ENCODE measurements at places on chromosomes 7 and 10.
A peak's percentile ranks its signal among the peaks of the same experiment; 100 is the strongest.

- no peaks in the 10 kb centered on the region for H3K4me1 ChIP-seq
- no peaks in the 10 kb centered on the region for H3K36me3 ChIP-seq
- H3K27ac ChIP-seq: no peak overlapping the region
- no peak overlapping the region for H3K4me3 ChIP-seq
Measured at GRCh38 chr7:85713171-85713570, 526.3 kb upstream of the SEMA3D start.

DNA sequence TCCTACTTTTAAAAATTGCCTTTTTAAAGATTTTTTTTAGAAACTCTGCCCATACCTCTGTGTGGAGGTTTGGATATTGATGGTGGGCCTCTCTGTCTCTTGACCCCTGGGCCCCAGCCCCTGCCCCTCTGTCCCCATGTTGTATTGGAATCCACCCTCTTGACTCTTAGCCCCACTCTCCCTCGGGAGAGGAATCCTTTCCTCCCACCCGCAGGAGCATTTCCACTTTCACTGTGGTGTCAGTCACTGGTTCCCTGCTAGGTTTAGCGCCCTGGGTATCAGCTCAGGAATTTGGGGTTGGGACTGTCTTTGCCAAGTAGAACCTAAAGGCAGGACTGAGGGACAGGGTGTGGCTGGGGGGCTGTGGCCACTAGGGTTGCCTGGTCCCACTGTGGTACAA lies 10.1 kb downstream of the PFKFB3 start:
- no peak for DNase-seq
- no peak overlapping the region for H3K4me3 ChIP-seq
- no peaks in the 10 kb centered on the region for H3K27me3 ChIP-seq
- H3K36me3 ChIP-seq: peaks cover 14% of the 10 kb centered on the region
- H3K27ac ChIP-seq: no peak overlapping the region

DNA sequence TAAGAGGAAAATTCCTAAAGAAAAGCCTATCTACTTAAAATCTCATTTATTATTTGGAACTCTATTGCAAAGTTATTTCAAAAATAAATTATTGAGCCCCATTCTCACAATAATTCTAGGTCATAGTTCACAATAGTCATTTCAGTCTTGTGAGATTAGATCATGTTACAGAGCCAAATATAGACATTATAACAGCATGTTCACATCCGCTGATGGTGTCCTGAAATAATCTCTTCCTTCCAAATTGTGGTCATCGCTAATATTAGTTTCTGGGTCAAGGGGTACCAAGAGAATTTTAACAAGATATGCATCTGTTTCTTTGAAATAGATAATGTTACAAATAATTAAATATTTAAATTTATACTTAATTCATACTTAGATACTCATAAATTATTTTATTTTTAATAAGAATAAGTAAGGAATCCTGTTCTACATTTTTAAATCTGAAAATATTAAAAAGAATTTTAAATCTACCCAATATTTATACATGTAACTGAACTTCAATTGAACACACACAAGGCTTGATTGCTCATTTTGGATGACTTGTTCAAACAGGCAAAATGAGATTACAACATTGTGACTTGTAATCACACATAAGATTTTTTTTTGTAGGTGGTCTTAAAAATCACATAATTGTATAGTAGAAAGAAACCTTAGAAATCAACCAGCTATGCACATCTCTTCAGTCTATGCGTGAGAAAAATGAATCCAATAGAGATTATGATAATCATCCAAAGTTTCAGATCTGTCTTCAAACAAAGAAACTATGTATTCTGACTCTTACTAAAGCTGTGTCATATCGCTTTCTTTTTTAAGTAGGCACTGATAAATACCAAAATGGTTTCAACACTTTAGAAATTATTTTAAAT lies 13.1 kb downstream of the GNAT3 start:
- H3K4me1 ChIP-seq: peaks cover 35% of the 10 kb centered on the region
- H3K4me3 ChIP-seq: no peak overlapping the region
- no peaks in the 10 kb centered on the region for H3K27me3 ChIP-seq
- peak overlapping the region; percentile 57 for H3K27ac ChIP-seq
- H3K36me3 ChIP-seq: no peaks in the 10 kb centered on the region
- DNase-seq: peak; percentile 22

- no peaks in the 10 kb centered on the region for H3K4me1 ChIP-seq
- DNase-seq: no peak
- H3K36me3 ChIP-seq: no peaks in the 10 kb centered on the region
- no peak overlapping the region for H3K27ac ChIP-seq
- no peaks in the 10 kb centered on the region for H3K27me3 ChIP-seq
Measured at GRCh38 chr7:132059141-132059540, 502.7 kb upstream of the PODXL start.

GRCh38 chr7:115106316-115106715 lies 184.4 kb downstream of the MDFIC start:
- no peaks in the 10 kb centered on the region for H3K4me1 ChIP-seq
- no peak for DNase-seq
- no peak overlapping the region for H3K27ac ChIP-seq

DNA sequence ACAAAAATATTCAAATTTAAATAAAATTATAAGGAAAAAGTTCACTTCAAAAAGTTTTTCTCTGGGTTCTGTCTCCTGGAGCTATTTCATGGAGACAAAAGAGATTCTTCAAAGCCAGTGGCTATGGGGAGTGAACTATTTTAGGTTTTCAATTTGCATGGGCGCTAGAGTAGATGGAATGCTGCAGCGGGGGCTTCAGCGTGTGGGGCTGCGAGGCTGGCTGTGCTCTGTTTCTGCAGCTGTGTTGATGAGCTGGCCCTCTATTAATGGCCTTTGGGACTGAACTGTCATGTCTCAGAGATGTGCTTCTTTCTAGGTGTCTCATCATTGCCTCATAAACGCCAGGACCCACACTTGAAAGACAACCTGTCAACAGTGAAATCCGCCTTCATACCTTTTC lies 108.4 kb upstream of the NPY start:
- no peaks in the 10 kb centered on the region for H3K27me3 ChIP-seq
- H3K4me1 ChIP-seq: no peaks in the 10 kb centered on the region
- no peak overlapping the region for H3K4me3 ChIP-seq
- DNase-seq: no peak
- H3K27ac ChIP-seq: no peak overlapping the region

- no peak overlapping the region for H3K4me3 ChIP-seq
- H3K27me3 ChIP-seq: no peaks in the 10 kb centered on the region
- H3K27ac ChIP-seq: no peak overlapping the region
- no peaks in the 10 kb centered on the region for H3K36me3 ChIP-seq
- no peak for DNase-seq
Measured at GRCh38 chr10:49123981-49124950, 8.9 kb upstream of the VSTM4 start.

GRCh38 chr7:11650030-11650429 lies 182.0 kb downstream of the THSD7A start:
- no peaks in the 10 kb centered on the region for H3K27me3 ChIP-seq
- no peak overlapping the region for H3K4me3 ChIP-seq
- H3K4me1 ChIP-seq: no peaks in the 10 kb centered on the region
- no peaks in the 10 kb centered on the region for H3K36me3 ChIP-seq
- DNase-seq: no peak

GRCh38 chr10:113899952-113900598 lies 45.6 kb downstream of the NHLRC2 start:
- DNase-seq: no peak
- peaks cover 1% of the 10 kb centered on the region for H3K4me1 ChIP-seq
- no peaks in the 10 kb centered on the region for H3K27me3 ChIP-seq
- no peak overlapping the region for H3K4me3 ChIP-seq
- H3K36me3 ChIP-seq: no peaks in the 10 kb centered on the region
- H3K27ac ChIP-seq: peak overlapping the region; percentile 0

DNA sequence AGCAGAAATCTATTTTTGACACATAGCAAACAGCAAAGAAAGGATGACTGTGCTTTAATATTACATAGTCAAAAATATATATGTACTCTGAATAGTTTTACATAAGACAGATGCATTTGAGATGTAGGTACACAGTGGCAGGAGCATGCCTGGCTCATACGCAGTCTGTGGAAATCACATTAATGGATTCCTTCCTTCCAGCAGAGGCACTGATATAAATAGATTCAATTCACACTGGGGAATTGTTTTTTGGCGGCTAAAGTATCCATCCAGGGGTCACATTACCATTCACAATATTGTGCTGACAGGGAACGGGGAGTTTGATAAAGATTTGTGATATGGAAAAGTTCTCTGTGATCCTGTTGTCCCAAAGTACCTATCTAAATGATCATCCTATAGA lies 72.5 kb upstream of the AGR3 start:
- H3K4me1 ChIP-seq: peaks cover 7% of the 10 kb centered on the region
- H3K27me3 ChIP-seq: no peaks in the 10 kb centered on the region
- H3K27ac ChIP-seq: no peak overlapping the region
- no peak overlapping the region for H3K4me3 ChIP-seq
- no peaks in the 10 kb centered on the region for H3K36me3 ChIP-seq
- no peak for DNase-seq

- H3K4me1 ChIP-seq: no peaks in the 10 kb centered on the region
- no peak overlapping the region for H3K4me3 ChIP-seq
- no peak overlapping the region for H3K27ac ChIP-seq
Measured at GRCh38 chr10:123252779-123253178, 98.6 kb downstream of the BUB3 start.

- H3K27me3 ChIP-seq: no peaks in the 10 kb centered on the region
- H3K4me3 ChIP-seq: no peak overlapping the region
- H3K36me3 ChIP-seq: no peaks in the 10 kb centered on the region
- H3K27ac ChIP-seq: no peak overlapping the region
- DNase-seq: no peak
Measured at GRCh38 chr7:85710960-85711359, 524.1 kb upstream of the SEMA3D start.

DNA sequence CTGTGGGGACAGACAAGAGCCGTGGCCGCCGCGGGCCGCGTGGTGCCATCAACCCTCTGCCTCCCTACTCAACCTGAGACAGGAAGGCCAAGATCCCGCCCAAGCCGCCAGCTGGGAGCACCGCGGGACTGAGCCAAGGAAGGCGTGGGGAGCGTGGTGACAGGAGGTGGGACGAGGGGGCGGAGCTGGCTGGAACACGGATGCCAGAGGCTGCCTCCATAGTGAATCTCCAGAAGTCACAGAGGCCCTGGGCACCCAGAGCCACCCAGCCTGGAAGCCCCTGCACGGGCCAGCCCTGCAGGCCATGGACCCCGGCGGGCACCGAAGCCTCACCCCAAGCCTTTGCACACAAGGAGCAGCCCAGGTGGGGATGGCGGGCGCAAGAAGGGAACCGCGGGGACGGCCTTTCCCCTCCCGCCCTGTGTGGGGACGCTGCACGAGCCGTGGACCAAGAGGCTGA lies 18.1 kb upstream of the DPYSL4 start:
- peak; percentile 11 for DNase-seq
- H3K27ac ChIP-seq: no peak overlapping the region
- peaks cover 2% of the 10 kb centered on the region for H3K4me1 ChIP-seq
- H3K4me3 ChIP-seq: no peak overlapping the region
- no peaks in the 10 kb centered on the region for H3K27me3 ChIP-seq
- H3K36me3 ChIP-seq: no peaks in the 10 kb centered on the region

- no peak overlapping the region for H3K4me3 ChIP-seq
- H3K27ac ChIP-seq: no peak overlapping the region
- no peaks in the 10 kb centered on the region for H3K4me1 ChIP-seq
- DNase-seq: no peak
- H3K36me3 ChIP-seq: no peaks in the 10 kb centered on the region
- no peaks in the 10 kb centered on the region for H3K27me3 ChIP-seq
Measured at GRCh38 chr10:113301342-113301984, 251.4 kb upstream of the HABP2 start.

- no peak overlapping the region for H3K4me3 ChIP-seq
- H3K36me3 ChIP-seq: peaks cover 4% of the 10 kb centered on the region
- H3K27me3 ChIP-seq: no peaks in the 10 kb centered on the region
Measured at GRCh38 chr10:70206762-70207161, 26.5 kb downstream of the PPA1 start.

DNA sequence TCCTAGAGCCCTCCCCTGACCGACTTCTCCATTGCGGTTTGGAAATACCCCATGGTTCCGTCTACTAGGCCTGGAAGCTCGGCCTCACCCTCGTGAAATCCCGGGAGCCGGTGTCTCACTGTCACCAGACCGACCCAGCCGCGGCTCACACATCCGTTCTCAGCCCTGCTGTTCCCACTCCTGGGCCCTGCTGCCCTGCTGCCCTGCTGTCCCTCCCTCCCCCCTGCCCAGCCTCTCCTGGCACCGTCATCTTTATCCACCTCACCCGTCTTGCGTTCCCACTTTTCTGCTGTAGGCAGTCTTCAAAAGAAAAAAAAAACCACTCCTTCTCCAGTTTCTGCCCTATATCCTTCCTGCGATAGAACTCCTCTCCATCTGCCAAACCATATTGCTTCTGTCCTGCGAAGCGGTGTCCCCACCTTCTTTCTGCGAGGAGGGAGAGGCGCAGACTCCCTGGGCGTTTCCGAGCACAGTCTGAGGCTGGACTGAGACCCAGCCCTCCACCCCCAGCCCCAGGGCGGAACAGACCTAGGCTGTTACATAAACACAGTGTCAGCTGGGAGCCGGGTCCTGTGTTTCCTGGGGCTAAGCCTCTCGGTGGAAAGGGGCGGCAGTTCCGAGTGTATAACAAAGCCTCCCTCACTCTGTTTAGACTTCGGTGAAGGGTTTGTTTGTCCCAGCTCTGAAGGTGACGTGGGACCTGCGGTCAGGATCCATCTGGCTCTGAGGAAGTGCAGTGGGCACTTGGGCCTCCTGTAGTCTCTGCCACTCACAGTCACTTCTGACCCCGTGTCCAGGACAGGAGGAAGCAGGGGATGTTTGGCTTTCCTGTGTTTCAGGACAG lies 2.8 kb downstream of the AGAP3 start:
- peak overlapping the region; percentile 77 for H3K4me3 ChIP-seq
- peaks cover 66% of the 10 kb centered on the region for H3K4me1 ChIP-seq
- H3K36me3 ChIP-seq: no peaks in the 10 kb centered on the region
- peak overlapping the region; percentile 81 for H3K27ac ChIP-seq
- H3K27me3 ChIP-seq: no peaks in the 10 kb centered on the region

DNA sequence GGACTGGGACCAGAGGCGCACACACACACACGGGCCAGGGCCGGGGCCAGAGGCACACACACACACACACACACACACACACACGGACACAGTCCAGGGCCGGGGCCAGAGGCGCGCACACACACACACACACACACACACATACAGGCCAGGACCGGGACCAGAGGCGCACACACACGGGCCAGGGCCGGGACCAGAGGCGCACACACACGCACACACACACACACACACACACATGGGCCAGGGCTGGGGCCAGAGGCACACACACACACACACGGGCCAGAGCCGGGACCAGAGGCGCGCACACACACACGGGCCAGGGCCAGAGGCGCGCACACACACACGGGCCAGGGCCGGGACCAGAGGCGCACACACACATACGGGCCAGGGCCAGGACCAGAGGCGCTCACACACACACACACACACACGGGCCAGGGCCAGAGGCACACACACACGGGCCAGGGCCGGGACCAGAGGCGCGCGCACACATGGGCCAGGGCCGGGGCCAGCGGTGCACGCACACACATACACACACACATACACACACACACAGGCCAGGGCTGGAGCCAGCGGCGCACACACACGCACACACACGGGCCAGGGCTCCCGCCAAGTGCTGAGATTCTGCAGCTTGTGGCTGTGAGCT lies 268.8 kb downstream of the ELFN1 start:
- no peak overlapping the region for H3K27ac ChIP-seq
- H3K4me1 ChIP-seq: peaks cover 47% of the 10 kb centered on the region
- DNase-seq: peak; percentile 27
- H3K27me3 ChIP-seq: no peaks in the 10 kb centered on the region
- no peak overlapping the region for H3K4me3 ChIP-seq

All from heart right ventricle (tissue), 16 donors.